ENCODE measurements at places on chromosomes 1 and 21.

- DNase-seq: no peak
Measured at GRCh38 chr21:43829575-43830119, 35.4 kb upstream of the AGPAT3 start.

DNA sequence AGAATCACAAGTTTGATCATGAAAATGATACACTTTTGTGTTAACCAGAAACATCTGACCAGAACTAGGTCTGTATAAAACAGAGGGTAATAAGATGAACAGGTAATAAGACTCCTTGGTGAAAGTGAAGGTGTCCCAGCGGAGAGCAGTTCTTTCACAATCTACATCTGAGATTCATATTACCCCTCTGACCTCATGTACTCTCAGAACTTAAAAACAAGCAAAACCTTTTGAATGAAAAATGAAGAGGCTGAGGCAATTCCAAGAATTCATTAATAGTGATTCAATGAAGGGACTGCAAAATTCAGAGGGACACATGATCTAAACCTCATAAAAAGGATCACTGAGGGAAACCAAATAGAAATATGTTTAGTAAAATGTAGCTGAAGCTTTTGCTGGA, 10.9 kb upstream of the MPZL1 start:
- no peak for DNase-seq

DNA sequence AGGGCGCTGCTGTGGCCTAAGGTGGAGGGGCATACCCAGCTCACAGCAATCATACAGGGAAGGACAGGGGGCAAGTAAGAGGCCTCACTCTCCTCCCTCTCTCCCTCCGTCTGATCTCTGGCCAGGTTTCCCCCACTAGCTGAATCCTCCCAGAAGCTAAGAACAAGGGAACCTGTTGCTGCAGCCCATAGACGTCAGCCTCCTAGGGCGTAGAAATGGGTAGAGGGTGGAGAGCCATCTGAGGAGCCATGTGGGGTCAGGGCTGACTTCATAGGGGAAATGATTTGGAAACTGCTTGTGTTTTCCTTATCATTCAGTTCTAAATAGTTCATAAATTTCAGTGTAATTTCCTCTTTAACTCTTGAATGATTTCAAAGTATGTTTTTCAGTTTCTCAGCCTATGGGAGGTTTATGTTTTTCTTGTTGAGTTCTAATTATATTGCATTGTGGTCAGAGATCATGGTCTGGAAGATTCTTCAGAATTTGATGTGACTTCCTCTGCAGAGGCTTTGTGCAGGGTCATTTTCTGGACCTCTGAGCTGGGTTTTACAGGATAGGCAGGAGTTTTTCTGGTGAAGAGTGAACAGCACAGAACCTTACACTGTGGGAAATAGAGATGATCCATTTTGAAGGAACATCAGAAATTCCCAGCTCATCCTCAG, 2.3 kb upstream of the MOB3C start:
- no peak for DNase-seq

GRCh38 chr1:217881607-217882332, 250.6 kb downstream of the SPATA17 start:
- no peak for DNase-seq

DNA sequence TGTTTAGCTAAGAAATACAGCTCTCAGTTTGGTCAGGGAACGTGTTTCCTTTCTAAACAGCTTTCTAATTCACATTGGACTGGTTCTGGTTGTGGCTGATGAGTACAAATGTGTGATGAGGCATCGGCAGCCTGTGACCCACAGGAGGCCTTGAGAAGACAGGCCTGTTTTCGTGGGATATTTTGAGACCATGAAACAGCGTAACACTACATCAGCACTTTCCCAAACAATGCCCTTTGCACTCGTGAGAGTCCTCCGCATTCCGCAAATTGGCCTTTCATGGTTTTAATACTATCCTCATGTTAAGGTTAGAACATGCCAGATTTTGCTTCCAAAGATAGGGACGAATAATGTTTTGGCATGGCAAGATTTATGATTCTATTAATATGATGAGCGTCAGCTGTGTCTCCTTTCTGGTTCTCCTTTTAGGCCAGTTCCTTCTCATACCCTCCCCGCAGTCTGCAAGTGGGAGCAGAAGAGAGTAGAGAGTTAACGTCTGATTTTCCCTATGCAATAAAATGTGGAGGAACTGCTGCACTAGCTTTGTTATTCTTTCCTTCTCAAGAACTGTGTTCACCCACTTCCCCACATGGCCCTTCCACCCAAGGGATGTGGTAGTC, 84.3 kb upstream of the L1TD1 start:
- no peak for DNase-seq

DNA sequence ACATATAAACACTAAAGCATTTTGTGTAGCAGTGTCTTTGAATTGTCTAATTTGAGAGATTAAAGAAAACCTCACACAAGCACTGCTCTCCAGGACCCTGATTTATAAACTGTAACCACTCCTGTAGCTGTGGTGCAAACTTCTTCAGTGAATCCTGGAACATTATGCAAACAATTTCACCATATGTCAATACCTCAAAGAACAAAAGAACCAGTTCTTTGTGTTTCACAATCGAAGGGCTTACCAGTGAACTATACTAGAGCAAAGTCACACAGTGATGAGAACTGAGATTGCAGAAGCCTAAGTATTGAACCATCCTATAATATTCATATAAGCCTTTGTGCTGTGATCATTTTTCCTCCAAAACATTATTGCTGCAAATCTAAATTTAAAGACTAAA, 21.5 kb downstream of the DPH5 start:
- DNase-seq: peak; percentile 14

All from spinal cord (tissue), 10 donors.